ENCODE measurements at places on chromosomes 16 and 17.

DNA sequence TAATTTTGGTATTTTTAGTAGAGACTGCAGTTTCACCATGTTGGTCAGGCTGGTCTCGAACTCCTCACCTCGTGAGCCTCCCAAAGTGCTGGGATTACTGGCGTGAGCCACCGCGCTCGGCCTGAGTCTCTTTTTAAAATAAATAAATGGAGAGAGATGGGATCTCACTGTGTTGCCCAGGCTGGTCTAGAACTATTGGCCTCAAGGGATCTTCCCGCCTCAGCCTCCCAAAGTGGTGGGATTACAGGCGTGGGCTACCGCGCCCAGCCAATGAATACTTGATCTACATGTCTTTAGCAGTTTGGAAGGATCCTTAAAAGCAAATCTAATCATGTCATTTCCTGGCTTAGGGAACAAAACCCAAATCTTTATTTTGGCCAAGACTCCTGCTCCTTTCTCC, 1.2 kb downstream of the DHODH start:
- no peak for DNase-seq

DNA sequence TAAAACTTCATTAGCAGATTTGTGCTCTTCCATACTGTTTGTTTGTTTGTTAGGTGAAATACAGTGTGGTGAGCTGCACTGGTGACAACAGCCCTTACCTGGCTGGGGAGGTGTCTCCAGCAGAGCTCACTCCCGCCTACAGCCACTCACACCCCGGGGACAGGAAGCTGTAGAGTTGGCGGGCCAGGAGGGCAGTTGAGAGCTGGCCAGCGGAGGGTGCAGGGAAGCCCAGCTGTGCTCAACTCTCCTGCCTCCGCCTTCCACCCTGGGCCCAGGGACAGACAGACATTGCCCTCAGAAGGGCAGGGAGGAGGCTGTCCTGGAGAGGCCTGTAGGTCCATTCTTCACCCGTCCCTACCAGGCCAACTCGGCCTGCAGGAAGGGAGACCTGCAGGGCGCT, 48.6 kb upstream of the PVALEF start:
- DNase-seq: no peak

DNA sequence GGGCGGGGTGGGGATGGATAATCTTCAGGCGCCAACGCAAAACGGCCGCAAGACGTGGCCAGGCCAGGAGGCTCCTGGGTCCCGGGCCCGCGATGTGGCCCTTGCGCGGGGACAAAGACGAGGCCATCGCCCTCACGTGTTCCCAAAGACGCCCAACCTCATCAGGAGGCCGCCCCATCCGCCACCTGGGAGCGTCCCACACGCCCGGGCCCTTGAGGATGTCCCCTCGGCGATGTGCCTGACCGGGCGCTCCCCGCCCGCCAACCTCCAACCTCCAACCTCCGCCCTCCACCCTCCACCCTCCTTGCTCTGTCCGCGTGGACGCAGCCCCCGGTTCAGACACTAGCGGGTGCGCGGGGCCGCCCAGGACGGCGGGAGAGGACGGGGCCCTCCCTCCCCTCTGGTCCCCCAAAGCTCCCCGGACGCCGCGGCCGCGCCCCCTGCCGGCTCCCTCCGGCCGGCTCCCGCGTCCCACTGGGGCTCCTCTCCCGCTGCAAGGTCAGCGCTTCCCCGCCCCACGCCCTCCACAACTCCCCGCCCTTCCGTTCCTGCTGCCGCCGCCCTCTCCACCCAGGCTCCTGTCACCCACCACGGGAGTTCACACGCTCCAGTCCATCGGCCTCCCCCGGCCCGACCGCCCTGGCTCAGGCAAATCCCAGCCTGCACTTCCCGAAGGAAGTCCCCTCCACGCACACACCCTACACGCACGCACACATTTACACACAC, 250.8 kb upstream of the RPL38 start:
- peak; percentile 4 for DNase-seq

GRCh38 chr17:27807567-27808470, 7.5 kb upstream of the NOS2 start:
- peak; percentile 48 for DNase-seq
